ENCODE measurements at places on chromosomes 5 and 9. TPM values are rescaled to one million over a fixed set of nuclear protein-coding genes. Genes with fewer than 3 reads are reported as not detected.

DNA sequence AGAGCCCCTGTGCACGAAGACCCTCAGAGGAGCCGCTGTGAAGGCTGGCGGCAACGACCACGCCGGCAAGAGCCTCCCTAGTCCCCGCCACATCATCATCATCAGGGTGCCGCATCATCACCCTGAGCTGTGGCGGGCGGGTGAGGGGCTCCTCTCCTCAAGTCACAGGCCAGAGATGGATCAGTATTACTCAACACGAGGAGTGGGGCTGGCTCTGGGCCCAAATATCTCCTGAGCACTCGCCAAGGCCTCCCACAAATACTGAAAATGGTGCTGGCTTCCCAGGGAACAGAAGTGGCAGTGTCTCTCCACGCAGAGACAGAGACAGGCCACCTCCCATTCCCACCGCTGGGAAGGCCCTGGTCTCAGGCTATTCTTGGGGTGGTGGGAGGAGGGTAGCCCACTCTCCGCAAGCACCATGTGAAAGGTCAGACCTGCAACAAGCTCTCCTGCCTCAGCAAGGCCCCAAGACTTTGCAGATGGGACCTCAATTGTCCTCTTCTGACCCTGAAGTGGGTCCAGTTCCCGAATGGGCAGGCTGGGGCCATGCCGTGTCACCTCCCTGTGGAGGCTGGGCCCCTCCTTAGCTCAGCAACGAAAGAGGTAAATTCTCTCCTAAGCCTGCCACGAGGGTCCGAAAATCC lies 39.3 kb upstream of the ZNF354A start:
- H3K36me3 ChIP-seq, result no peaks in the 10 kb centered on the region
- H3K27me3 ChIP-seq, result no peaks in the 10 kb centered on the region
- no peaks in the 10 kb centered on the region for H3K4me1 ChIP-seq
- DNase-seq, result no peak

DNA sequence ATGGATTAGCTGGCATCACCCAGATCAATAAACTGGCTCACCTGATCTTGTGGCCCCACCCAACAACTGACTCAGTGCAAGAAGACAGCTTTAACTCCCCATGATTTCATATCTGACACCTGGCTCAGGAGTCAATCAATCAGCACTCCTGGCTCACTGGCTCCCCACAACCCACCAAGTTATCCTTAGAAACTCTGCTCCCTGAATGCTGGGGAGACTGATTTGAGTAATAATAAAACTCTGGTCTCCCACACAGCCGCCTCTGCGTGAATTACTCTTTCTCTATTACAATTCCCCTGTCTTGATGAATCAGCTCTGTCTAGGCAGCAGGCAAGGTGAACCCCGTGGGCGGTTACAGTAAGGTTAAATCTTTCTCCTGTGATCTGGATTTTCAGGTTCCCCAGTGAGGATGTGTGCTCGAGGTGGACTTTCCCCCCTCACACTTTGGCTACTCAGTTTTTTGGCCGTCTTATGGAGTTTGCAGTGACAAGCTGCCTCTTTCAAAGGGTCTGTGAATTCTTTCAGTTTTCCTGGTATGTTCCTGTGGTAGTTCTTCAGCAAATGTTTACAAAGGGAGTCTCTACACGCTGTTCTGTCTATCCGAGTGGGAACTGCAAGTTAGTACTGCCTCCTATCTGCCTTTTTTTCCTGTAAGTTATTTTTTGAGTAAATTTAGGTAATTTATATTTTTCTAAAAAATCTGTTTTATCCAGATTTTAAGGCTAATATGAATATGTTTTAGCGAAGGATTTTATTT lies 500.2 kb upstream of the NUDT12 start:
- no peaks in the 10 kb centered on the region for H3K27me3 ChIP-seq
- no peaks in the 10 kb centered on the region for H3K36me3 ChIP-seq
- no peak overlapping the region for H3K27ac ChIP-seq
- H3K4me3 ChIP-seq, result no peak overlapping the region
- no peaks in the 10 kb centered on the region for H3K4me1 ChIP-seq

DNA sequence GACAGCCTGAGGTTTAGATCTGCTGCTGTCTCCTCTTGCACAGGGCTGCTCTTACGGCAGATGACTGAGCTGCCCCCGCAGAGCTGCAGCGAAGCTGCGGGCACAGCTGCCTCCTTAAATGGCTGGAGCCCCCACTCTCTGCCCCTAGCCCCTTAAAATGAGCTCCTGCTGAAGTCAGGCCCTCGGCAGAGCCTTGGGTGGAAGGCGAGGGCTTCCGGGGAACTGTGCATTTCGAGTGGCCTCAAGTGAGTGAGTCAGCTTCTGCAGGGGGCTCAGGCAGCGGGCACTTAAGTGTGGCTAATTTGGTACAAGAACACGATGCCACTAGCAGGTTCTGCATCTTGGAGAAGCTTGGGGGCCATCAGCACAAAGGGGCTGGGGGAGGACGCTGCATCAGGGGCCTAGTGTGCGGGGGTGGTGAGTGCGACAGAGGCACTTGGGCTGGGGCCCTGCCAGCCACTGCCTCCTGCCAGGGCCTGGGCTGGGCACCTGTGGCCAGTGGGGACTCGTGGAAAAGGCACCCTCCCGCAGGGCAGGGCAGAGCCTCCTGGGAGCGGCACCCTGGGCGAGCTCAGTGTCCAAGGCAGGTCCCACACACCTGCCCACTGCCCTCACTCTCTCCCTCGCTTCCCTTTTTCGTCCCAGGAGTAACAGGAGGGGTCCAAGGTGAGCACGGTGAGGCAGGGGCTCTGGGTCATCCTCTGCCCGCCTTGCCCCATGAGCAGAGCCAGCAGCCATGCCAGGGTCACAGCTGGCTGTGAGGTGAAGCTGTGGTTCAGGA lies 28.8 kb upstream of the RNU6ATAC start:
- no peak overlapping the region for H3K4me3 ChIP-seq
- H3K27me3 ChIP-seq, result peaks cover 11% of the 10 kb centered on the region

DNA sequence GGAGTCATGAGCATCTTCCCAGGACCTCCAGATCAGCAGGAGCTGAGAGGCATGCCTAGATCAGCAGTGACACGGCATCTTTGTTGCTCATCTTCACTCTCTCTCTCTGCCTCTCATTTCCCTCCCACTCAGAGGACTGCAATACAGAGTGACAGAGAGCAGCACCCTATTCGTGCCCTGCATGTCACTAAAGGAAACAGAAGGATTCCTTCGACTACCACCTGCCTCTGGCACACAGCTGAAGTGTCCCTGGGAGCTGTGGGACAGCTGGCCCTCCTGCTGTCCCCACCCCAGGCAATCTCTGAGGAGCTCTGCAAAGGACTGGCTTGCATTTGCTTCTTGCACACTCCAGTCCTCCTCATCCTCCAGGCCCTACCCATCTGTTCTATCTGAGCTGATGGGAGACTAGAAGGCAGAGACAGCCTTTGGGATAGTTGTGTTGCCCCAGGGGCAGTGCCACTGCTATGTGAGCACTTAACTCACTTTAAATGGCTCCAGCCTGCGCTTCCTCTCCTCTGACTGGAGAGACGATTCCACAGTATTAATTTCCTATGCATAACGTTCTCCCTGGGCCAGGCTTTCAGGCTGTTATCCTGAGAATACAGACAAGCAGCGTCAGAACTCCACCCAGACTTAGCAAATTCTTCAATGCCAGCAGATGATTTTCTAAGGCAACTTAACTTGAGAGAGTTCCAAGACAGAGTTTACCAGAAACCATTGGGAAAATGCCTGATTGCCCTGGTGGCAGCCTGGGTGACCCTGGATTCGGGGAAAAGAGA lies 167.6 kb upstream of the MAP1B start:
- H3K27ac ChIP-seq, result no peak overlapping the region
- no peak for DNase-seq
- H3K4me1 ChIP-seq, result no peaks in the 10 kb centered on the region

DNA sequence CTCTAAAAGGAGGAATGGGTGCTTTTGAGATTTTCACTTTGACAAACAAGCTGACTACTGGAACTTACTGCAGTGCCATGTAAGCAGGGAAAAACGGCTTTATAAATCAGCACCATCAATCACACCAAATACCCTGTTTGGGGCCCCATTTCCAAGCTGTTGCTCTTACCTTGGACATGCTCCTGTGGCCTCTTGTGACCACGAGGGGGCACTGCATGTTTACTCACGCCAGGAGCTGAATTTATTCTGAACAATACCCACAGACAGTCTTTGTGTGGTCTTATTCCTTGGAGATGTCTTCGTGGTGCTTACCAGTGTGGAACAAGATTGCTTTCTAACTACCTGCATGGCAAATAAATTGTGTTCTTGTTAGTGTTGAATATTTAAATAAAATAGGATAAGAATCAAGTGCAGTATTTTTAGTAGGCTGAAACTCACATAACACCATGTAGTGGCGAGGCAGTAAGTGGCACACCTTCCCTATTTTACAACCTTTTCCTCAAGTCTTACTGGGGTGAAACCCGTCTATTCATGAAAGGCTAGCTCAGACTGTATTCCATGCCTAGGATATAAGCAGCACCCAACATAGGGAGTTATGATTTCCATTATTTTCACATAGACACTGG lies 155.5 kb upstream of the NMUR2 start:
- H3K27ac ChIP-seq, result no peak overlapping the region
- no peak overlapping the region for H3K4me3 ChIP-seq
- no peaks in the 10 kb centered on the region for H3K36me3 ChIP-seq
- H3K27me3 ChIP-seq, result no peaks in the 10 kb centered on the region

- no peaks in the 10 kb centered on the region for H3K4me1 ChIP-seq
- no peak overlapping the region for H3K27ac ChIP-seq
- DNase-seq, result no peak
- H3K4me3 ChIP-seq, result no peak overlapping the region
- no peaks in the 10 kb centered on the region for H3K36me3 ChIP-seq
These were observed 90.0 kb upstream of the POU5F2 start for GRCh38 chr5:93831449-93831848.

DNA sequence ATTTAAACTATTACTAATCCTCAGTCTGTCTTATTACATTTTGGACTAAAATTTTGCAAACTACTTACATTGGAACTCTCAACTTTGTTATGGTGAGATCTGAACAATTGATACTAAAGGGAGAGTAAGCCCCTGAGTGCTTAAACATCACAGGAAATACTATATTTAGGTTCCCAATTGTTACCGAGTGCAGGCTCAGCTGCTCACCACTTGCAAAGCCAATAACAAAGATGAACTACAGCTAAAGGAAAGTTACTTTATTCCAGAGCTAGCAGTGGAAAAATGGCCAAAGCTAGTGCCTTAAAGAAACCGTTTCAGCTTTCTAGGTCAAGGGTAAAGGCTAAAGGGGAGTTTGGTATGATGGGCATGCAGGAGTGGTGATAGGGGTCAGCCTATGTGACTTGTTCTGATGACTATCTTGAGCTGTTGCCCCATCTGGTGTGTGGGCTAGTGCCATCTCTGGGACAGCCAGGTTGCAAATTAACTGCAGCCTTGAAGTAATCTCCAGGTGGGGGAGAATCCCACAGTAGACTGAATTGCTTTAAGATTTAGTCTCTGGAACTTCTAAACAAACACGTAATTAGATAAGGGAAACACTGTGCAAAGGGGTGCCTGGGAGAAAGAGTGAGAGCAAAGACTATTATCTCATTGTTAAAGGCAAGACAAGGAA lies 7.8 kb upstream of the NDUFB6 start:
- H3K36me3 ChIP-seq, result no peaks in the 10 kb centered on the region
- no peak for DNase-seq
- H3K4me3 ChIP-seq, result no peak overlapping the region
- H3K4me1 ChIP-seq, result no peaks in the 10 kb centered on the region
- peaks cover 9% of the 10 kb centered on the region for H3K27me3 ChIP-seq

GRCh38 chr5:10505517-10506095 lies 58.3 kb upstream of the ANKRD33B start:
- H3K27ac ChIP-seq, result no peak overlapping the region
- peaks cover 3% of the 10 kb centered on the region for H3K27me3 ChIP-seq
- no peak overlapping the region for H3K4me3 ChIP-seq
- peaks cover 6% of the 10 kb centered on the region for H3K4me1 ChIP-seq
- no peak for DNase-seq

- no peaks in the 10 kb centered on the region for H3K27me3 ChIP-seq
- no peak overlapping the region for H3K27ac ChIP-seq
- DNase-seq, result no peak
- peaks cover 27% of the 10 kb centered on the region for H3K4me1 ChIP-seq
- H3K4me3 ChIP-seq, result no peak overlapping the region
These were observed 29.9 kb downstream of the LHX3 start for GRCh38 chr9:136174779-136175615.

DNA sequence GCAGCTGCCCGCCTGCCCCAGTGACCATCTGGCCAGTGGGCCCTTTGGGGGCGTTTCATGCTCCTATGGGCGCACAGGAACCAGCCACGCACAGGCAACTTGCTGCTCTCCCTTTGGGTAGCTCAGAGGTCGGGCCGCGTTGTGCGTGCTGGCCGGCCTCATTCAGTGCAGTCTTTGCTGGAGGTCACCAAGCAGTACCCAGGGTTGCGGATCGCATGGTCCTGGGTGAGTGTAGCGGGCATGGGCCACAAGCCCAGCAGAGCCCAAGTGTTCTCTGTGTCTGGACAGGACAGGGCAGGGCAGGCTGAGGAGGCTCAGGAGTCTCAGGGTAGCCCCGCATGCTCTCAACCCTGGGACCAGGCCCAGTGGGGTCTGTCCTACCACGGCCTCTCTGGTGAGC lies 9.9 kb upstream of the MRNIP start:
- DNase-seq, result no peak
- H3K4me3 ChIP-seq, result no peak overlapping the region
- H3K4me1 ChIP-seq, result no peaks in the 10 kb centered on the region
- peaks cover 85% of the 10 kb centered on the region for H3K36me3 ChIP-seq
- no peaks in the 10 kb centered on the region for H3K27me3 ChIP-seq

- no peak overlapping the region for H3K27ac ChIP-seq
- no peak overlapping the region for H3K4me3 ChIP-seq
- DNase-seq, result no peak
- H3K27me3 ChIP-seq, result no peaks in the 10 kb centered on the region
- H3K36me3 ChIP-seq, result no peaks in the 10 kb centered on the region
These were observed 31.4 kb downstream of the ANKRD33B start for GRCh38 chr5:10595293-10595671.

DNA sequence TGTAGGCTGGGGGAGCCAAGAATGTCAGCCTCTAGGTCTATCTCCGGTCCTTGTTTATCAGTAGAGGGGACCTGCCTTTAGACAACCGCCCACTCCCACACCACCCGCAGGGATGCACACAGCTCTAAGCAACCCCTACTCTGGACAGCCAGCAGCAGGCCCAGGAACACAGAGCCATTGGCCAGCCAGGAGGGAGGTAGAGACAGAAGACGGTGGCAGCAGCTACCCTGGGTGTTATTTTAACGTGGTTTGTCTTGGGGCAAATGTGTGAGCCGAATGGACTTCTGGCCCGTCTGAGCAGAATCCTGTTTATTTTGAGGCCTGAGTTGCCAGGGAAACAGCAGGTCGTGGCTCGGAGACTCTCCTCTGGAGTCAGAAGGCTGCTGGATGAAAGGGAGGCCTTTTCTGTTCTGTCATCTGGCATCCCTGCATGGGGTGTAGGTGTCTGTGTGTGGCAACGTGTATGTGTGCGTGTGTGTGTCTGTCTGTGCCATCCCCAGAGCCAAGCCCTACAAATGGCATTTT lies 382 bp upstream of the FGF1 start:
- H3K27me3 ChIP-seq, result no peaks in the 10 kb centered on the region
- H3K36me3 ChIP-seq, result no peaks in the 10 kb centered on the region
- peak; percentile 53 for DNase-seq
- H3K4me1 ChIP-seq, result peaks cover 22% of the 10 kb centered on the region
- H3K4me3 ChIP-seq, result no peak overlapping the region

Gene ADAMTS12
- polyA plus RNA-seq, result 4.2 TPM

Gene GABRB2
- 3.7 TPM for polyA plus RNA-seq

Gene ALDH1B1
- polyA plus RNA-seq, result 101 TPM

Gene DAPK1
- 24.9 TPM for polyA plus RNA-seq

Gene INSL4
- polyA plus RNA-seq, result not detected

Gene GNPDA1
- 117 TPM for polyA plus RNA-seq

Gene CMBL
- polyA plus RNA-seq, result 61.2 TPM

Gene SLC22A4
- polyA plus RNA-seq, result 9.6 TPM

Gene UNC13B
- 33.1 TPM for polyA plus RNA-seq

Gene PCDHA11
- polyA plus RNA-seq, result 1.3 TPM

Gene PDE6A
- 1.0 TPM for polyA plus RNA-seq

Gene DRD1
- polyA plus RNA-seq, result 0.04 TPM

Gene VLDLR
- 9.1 TPM for polyA plus RNA-seq

Gene GRPEL2
- polyA plus RNA-seq, result 18.2 TPM

Gene NIM1K
- 0.21 TPM for polyA plus RNA-seq

Gene TJP2
- polyA plus RNA-seq, result 163 TPM

Measured in large intestine (tissue), 12 donors.